Cortex of kidney (tissue), 1 donor: ENCODE measurements at places on chromosomes 11 and 22.

DNA sequence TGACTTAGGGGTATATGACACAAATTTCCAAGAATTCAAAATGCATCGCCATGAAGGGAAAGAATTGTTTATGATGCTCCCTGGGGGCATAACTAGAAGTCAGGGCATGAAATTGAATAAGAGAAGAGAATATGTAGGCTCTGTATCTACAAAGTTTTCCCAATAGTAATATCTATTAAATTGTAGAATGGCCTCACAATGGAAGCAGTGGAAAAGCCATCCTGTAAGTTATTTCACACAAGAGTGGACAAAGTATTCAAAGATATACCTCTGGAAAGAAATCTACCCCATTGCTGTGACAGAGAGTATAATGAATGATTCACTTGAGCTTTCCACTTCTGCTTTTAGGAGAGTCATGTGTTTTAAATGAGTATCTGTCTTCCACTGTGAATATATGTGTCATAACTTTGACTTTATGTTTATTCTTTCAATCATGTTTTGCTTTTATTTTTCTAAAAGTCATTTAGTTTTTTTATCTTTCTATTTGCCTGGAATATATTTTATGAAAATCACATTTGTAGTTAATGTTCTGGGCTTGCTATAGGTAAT, 65.7 kb upstream of the DDI1 start:
- DNase-seq = no peak

- DNase-seq = no peak
Observed at GRCh38 chr22:25447067-25447685, 117.3 kb upstream of the GRK3 start.

DNA sequence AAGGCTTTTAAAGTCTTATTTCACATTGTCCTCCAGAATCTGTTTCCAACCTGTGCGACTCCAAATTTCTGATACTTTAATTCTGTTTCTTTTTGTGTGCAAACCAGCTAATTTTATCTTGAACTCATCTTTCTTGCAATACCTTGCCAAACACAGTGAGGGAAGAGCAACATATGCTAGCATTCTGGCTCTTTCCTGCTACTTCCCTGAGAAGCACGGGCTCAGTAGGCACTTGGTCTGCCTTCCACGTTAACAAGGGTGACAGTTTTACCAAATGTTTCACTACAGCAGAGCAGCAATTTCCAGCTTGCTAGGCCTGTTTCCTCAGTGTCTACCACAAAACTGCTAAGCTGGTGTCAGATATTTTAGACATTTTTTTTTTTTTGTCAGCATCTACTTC, 405.8 kb downstream of the NTM start:
- DNase-seq = no peak

DNA sequence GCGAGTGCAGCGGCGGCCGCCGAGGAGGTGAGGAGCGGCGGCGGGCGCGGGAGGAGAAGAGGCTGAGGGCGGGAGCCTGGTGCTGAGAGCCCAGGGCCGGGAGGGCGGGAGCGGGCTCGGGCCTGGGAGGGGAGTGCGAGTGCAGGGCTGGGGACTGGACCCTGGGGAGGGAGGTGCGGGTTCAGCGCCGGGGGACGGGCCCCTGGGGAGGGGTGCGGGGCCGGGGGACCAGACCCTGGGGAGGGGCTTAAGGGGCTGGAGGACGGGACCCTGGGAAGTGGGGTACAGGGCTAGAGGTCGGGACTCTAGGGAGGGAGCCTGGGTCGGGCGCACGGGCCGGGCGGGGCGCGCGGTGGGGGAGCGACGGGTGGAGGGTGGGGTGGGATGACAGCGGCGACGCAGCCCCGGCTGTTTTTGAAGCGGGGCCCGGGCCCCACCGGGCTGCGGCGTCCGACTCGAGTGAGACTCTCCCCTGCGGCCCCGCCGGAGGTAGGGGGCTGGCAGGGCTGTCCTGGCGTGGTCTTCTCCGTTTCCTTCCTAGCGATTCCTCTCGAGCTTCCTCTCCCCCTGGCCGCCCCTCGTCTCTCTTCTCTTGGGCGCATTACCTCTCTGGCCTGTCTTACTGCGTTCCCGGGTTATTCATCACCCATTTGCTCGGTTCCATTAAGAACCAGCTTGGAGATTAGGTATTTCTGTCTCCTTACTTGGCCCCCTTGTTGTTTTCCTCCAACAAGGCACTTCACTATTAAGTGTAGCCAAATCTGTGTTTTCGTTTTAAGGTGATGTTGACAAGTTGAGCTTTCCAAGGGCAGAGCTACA, 754 bp downstream of the NUP50 start:
- DNase-seq = no peak

DNA sequence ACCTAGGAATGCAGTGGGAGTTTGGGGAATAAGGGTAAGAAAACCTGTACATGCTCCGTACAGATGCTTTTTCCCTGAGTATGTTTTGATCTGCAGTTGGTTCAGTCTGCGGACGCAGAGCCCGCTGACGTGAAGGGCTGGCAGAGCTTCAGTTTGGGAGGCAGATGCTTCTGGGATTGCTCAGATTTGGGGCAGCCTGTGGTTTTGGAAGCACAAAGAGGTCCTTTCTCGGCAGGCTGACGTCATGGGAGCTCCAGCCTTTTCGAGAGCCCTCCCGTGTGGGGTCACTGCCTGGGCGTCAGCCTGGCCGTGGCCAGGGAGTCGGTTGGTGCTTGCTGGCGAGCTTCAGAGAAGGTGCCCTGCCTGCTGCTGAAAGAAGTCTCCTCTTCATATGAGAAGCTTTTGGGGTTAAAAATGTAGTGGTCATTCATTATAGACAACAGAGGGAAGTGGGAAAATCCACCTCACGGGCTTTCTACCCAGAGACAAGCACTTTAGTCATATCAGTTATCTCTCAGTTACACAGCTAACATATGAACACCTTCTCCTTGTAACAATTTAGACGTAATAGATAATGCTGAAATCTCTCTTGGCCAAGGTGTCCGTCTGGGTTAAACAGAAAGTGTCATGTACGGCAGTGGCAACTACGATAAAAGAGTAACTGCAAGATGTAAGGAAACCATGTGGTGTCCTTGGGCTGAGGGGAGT, 26.8 kb downstream of the TPCN2 start:
- DNase-seq = no peak

DNA sequence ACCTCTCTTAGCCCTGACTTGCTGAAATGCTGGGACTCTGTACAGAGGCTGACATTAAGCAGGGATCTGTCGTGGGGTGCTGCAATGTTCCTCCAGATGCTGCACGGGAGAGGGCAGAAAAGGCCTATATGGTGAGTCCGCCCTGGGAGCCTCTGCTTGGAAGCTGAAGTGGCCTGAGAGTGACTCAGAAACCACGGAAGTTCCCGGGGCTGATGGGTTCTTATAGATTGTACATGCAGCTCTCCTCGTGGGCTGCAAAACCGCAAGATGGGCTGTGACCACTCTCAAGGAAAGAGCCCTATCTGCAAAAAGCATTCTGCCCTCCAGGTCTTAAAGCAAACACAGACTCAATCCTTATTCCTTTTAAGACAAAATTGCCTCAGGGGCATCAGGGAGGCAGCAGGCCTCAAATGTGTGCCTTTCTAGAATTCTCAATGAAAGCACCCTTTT, 5.8 kb upstream of the SLC43A3 start:
- no peak for DNase-seq

GRCh38 chr11:131999084-131999483, 628.7 kb downstream of the NTM start:
- DNase-seq = no peak

- DNase-seq = no peak
Observed at GRCh38 chr11:8988329-8989234, 15.2 kb downstream of the NRIP3 start.

DNA sequence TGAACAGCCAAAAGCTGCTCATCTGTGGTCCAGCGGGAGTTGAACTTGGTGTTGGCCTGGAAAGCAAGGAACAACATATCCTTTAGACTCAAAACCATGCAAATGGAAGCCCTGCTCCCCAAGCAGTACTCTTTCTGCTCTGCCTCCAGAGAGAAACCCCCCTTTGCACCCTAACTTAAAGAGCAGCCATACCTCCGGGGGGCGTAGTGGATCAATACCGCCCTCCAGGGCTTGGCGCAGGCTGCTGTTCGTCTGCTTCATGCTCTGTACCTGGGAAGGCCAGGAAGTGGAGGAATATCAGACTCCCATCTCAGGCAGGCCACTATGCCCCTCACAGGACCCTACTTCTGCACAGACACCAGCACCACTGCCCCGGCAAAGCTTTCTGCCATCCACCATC, 4.3 kb downstream of the RCOR2 start:
- no peak for DNase-seq

GRCh38 chr11:19557720-19558140, 154.9 kb upstream of the NAV2 start:
- no peak for DNase-seq

GRCh38 chr11:10461276-10461790, 6.3 kb downstream of the AMPD3 start:
- no peak for DNase-seq

DNA sequence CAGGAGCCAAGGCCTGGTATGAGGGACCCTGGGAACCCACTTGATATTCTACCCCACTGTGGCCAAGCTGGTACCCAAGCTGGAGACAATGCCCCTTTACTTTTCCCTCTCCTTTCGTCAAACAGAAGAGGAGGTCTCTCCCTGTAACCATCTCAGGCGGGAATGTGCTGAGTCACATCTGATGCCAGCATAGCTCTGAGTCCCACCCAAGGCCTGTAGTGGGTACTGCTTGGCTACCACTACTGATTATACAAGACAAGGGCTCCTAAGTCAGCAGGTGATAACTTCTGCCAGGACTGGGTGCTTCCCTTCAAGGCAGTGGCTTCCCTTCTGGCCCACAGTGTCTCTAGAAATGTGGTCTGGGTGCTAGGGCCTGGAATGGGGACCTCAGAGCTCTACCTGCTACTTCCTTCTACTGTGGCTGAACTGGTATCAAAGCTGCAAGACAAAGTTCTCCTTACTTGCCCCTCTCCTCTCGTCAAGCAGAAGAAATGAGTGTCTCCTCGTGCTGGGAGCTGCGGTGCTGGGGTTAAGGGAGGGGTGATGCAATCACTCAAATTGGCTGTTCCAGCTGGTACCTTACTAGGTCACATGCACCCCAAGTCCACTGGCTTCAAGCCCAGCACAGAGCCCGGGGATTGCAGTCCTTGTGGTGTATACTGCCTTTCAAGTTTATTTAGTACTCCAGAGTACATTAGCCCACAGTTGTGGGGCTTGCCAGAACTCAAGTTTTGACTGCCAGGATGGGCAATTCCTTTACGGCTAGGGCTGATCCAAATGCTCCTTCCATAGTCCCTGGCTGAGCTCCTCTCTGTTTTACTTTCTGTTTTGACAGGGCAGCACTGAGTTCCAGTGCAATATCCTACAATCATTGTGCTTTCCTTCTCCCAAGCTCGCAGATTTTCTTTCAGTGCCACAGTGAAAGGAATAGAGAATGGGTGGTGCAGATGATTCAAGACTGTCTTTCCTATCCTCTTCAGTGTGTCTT, 419.7 kb upstream of the CNTN5 start:
- DNase-seq = no peak

- DNase-seq = no peak
Observed at GRCh38 chr11:86676010-86676409, 3.6 kb upstream of the ME3 start.

- DNase-seq = no peak
Observed at GRCh38 chr11:118868659-118869058, 15.0 kb upstream of the CXCR5 start.

GRCh38 chr22:28956506-28956905, 73.1 kb downstream of the ZNRF3 start:
- no peak for DNase-seq

GRCh38 chr11:128705124-128705920, 11.4 kb downstream of the FLI1 start:
- DNase-seq = no peak

DNA sequence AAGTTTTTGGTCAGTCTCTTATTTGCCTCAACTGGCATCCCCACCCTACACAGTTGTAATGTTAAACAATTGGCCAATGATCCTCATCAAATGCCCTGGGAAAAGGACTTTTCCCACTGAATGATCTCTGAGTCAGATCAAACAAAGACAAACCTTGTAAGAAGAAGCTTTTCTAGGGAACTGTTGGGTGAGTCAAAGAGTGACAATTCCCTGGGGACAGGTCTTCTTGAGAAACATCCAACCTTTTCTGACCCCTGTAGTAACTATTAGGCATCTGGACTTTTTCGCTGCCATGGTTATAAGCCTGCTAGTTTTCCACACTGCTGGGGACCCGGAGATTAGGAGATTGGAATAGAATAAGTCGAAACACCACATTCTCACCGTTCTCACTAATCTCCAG, 789.8 kb upstream of the API5 start:
- no peak for DNase-seq

DNA sequence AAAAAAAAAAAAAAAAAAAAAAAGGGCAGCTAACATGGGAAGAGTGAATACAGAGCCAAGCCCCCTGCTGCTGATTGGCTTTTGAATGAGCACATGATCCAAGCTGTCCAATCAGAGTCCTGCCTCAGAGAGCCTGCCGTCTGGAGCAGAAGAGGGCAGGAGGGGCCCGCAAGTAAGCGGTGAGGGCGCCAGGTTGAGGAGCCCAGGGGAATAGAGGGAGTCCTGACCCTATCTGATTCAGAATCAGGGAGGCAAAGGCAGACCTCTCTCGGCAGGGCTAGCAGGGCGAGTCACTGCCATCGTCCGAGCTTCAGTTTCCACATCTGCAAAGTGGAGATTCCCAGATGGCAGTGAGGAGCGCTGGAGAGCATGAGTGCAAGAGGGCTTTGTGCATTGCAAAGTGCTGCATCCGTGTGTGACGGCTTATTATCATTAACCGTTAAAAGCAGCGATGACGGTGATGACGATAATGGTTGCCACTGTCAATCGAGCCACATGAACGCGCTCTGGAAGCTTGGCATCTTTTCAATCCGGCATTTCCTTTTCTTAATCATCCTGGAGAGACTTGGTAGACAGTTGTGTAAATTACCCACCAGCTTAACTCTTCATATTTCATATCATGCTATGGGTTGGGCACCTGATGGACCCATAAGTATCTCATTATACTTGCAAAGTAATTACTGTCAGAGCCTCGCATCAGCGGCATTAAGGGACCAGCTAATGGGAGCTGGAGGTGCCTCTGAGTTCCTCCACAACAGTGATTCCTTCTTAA, 68.6 kb upstream of the ATXN10 start:
- no peak for DNase-seq

- DNase-seq = no peak
Observed at GRCh38 chr11:36381015-36381360, 84.9 kb downstream of the PRR5L start.

GRCh38 chr11:127609025-127609773, 608.6 kb upstream of the KIRREL3 start:
- DNase-seq = no peak

DNA sequence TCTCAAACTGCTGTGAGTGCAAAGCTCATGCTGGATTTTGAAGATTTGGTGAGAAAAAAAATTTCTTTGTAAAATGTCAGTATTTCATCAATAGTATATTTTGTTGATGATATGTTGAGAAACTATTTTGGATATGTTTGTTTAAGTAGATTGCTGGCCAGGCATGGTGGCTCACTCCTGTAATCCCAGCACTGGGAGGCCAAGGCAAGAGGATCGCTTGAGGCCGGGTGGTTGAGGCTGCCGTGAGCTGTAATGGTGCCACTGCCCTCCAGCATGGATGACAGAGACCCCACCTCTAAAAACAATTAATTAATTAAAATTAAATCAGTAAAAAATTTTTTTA, 6.9 kb upstream of the IFITM3 start:
- DNase-seq = no peak
